ENCODE measurements at places on chromosomes 13 and 19.
A peak's percentile ranks its signal among the peaks of the same experiment; 100 is the strongest.

DNA sequence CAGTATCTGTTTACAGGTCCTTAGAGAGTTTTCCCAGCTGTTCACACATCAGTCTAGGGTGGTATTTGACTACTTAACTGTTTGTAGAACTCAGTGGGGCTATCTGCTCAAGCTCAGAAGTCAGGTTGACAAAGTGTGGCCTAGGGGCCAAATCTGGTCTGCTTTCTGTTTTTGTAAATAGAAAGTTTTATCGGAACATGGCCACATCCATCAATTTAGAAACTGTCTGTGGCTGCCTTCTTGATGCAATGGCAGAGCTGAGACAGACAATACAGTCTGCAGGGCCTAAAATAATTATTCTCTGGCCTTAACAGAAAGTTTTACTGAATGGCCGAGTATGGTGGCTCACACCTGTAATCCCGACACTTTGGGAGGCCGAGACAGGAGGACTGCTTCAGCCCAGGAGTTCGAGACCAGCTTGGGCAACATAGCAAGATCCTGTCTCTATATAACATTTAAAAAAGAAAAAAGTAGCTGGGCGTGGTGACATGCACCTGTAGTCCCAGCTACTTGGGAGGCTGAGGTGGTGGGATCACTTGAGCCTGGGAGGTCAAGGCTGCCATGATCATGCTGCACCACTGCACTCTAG, 2.4 kb downstream of the SMG9 start:
- ATAC-seq = no peak

DNA sequence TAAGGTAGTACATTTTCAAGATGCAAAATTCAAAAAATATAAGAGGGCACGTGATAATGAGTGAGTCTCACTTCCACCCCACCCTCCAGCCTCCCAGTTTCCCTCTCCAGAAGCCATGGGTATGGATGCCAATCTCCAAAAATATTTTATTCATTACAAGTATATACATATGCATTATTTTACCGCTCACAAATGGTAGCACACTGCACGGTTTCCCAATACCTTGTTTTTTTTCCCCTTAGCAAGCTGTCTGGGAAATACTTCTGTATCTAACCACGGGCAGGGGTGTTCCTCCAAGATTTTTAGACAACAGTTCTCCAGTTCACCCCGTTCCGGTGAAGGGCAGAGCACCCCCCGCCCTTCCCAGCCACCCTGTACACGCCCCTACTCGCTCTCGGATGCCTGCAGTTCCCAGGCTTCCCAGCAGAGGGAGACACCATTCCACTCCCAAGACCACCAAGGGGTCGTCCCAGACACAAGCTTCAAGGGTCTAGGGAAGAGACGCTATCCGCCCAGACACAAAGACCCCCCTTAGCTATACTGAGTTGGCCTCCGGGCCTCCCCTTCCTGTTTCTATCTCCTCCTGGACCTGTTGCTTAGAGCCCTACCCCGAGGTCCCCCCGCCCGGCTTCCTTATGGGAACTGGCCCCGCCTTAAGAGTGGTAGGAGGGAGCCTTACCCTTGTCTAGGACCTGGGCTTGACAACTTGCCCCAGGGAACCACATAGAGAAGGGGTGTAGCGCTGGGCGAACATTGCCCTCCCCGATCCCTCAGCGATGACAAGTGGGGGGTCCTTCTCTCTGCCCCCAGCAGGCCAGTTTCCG, 1.1 kb upstream of the FXYD3 start:
- peak; percentile 74 for ATAC-seq

GRCh38 chr13:48950501-48950875, 25.2 kb upstream of the FNDC3A start:
- no peak for ATAC-seq

- ATAC-seq = peak; percentile 73
Observed at GRCh38 chr19:41233748-41234240, 14.8 kb downstream of the AXL start.

DNA sequence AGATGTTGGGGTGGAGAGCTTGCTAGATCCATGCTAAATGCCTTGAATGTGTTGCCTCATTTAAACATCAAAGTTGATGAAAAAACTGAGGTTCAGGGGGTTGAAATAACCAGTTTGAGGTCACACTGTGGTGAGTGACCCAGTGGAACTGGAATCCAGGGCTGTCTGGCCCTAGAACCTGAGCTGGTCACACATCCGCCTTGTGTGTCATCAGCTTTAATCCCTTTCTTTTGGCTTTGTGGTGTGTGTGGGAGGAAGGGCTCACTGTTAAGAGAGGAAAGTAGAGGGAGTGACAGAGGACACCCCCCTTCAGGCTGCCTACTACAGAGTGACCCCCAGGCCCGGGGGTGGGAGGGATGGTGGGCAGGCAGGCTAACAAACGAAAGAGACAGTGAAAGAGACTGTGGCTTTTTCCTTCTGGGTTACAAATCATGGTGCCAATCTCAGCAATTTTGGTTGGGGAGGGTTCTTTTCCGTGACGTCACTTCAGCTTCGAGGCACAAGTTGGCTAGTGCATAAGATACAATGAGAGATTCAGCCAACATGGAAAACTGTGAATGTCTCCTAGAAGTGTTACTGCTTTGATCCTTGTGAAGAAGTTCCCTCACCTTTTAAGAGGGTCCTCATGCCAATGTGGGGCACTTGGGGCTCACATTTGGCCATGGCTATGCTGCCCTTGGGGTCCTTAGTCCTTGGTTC, 164.9 kb downstream of the DLEU7 start:
- no peak for ATAC-seq
